T-helper 2 cell (primary cell): ENCODE measurements at places on chromosomes 16 and 17.

- DNase-seq, result no peak
Measured at GRCh38 chr17:19449656-19450055, 38.6 kb downstream of the RNF112 start.

- no peak for DNase-seq
Measured at GRCh38 chr16:89573826-89574680, 1.5 kb upstream of the CPNE7 start.

GRCh38 chr17:80308692-80309517 lies 48.3 kb downstream of the RNF213 start:
- no peak for DNase-seq

DNA sequence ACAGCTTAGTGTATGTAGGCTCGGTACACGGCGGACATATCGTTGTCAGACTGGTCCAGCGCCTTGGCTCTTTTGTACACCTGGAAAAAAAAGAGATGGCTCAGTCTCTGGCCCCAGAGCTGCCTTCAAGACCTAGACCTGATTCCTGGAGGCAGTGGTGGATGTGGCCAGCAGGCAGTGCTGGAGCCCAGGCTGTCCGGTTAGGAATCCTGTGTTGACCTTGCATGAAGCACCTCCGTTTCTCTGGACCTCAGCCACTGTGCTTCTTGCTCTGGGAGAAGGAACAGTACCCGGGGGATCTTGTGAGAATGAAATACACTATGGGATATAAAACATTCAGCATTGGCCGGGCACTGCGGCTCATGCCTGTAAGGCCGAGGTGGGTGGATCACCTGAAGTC lies 2.8 kb upstream of the ROGDI start:
- DNase-seq, result no peak

DNA sequence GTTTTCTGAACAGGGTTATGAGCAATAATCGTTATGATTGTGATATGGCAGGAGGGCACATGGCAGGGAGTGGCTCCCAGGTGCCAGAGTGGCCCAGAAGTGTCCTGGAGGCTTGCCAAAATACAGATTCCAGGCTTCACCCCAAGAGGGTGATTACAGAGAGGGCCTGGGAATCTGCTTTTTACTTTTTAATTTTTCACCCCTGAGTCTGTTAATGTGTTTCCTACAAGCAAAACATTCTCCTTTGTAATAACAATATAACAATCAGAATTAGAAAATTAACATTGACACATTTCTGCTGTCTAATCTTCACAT lies 212.4 kb downstream of the SNX29 start:
- no peak for DNase-seq

DNA sequence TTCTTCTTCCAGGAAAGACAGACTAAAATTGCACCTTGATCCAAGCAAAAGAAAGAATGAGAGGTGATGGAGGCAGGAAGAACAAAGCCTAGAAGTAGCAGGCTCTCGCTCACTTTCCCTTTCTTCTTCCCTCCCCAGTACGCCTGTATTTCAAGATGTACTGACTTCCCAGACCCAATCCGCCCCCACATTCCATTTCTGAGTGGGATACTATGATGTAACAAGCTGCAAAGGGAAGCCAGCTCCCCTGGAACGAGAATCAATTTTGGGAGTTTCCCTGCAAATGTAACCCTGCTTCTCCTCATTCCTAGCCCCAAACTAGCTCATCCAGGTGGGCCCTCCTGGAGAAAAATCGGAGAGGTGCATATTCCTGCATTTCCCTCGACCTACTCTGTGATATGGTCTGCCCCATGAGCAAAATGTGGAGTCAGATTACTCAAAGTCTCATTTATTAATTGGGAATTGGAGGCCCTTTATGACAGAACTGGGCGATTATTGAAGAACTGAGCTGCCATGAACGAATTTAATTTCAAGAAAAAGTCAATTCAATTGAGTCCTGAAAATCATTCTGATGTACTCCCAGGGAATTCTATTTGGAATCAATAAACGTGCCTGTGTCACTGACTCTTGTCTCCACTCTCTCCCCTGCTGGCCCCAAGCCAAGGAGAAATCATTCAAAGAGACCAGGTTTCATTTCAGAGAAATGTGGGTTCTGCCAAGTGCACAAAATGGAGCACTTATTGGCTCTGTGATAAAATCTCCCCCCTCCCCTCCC lies 398.9 kb downstream of the SHISA9 start:
- DNase-seq, result no peak

- no peak for DNase-seq
Measured at GRCh38 chr17:33258296-33258695, 34.8 kb downstream of the ASIC2 start.
